ENCODE measurements at places on chromosomes 3 and 15.

DNA sequence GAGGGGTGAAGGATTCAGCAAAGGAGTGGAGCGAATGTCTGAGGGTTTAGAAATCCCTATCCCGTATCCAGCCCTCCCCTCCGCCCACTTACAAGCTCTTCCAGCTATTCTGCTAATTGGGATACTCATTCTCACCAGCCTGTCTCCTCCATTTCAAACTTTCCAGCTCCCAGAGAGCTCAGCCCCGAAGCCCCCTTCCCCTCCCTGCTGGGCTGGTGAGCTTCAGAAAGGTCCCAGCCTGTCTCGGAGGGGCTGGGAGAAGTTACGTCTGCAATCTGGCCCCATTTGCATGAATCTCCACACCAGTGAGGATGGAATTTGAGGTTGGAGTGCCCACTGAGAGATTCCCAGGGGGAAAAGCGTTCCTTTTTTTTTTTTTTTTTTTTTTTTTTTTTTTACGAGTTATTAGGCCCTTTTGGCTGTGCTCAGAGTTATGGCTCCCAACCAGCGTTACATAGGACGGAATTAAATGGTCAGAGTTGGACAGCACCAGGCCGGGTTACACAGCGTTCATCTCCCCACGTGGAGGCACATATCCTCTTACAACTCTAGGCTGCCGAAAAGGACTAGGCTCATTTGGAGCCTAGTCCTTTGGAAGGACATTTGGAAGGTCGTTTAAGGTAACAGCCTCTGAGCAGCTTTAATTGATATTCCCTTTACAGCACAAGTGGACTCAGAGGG is 34.6 kb downstream of the FGD5 start:
- no peak for DNase-seq

GRCh38 chr3:152222327-152222726 is 46.4 kb upstream of the MBNL1 start:
- DNase-seq = no peak

- DNase-seq = no peak
Measured at GRCh38 chr3:189602471-189602870, 28.7 kb upstream of the TP63 start.

- no peak for DNase-seq
Measured at GRCh38 chr15:34718681-34719665, 35.8 kb downstream of the GJD2 start.

- DNase-seq = no peak
Measured at GRCh38 chr3:184405075-184406030, 25.5 kb downstream of the CHRD start.

DNA sequence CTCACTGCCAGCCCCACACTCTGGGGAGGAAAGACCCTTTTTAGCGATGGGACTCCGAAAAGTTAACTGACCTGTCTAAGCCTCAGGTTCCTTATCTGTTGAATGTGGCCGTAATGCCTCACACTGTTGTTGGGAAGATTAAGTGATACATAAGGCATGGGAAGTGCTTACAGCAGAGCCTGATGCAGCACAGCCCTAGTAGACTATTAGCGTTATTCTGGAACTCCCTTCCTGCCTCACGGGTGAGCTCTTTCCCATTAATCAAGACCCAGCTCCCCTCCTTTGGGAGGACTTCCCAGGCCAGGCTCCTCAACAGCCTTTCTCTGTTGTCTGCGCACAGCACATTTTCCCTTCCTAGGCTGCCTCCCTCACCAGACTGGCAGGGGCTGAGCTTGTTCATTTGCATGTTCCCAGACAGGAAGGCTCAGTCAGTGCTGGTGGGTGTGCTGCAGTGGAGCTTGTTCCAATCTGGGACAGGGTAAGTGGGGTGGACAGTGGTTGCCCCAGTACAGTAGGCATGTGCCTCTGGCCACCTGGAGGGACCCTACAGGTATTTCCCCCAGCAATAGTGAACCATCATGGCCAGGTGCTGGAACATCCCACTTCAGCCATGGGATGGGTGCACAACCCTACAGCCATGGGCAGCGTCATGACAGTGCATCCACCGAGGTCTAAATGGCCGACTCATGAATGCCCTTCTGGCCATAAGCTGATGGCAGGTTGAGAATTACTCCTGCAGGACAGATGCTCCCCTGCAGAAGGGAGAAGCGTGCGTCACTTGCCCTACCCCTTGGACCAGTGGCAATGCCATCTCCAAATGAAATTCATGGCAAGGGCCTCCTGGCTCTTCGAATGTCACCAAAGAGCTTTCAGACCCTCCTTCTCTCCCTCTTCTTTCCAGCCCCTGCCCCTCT is 5.8 kb upstream of the PSTPIP1 start:
- DNase-seq = no peak

DNA sequence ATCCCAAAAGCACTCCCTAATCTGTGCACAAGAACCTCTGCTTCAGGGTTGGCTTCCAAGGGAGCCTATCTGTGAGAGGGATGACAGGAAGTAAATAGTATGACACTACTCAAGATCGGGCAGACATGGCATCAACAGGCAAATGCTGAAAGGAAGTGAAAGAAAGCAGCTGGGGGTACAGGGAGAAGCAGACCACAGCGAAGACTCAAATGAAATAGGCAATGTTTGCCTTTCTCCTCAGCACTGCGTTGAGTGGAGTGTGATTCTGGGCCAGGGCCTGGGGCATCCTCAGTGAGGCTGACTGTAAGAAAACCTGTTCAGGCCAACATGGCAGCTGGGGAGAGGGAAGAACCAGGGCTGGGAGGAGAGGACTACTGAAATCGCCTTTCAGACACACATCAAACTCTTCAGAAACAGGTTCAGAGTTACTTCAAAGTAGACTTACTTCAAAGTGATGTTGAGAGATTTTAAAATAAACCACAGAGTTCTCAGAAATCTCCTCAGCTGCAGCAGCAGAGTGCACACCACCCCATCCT is 96.6 kb downstream of the SLC9A9 start:
- no peak for DNase-seq

GRCh38 chr3:48215876-48216275 is 7.4 kb upstream of the CAMP start:
- DNase-seq = no peak
